Activated CD4-positive, alpha-beta T cell treated with anti-CD3 and anti-CD28 coated beads for 4 hours (primary cell): ENCODE measurements at places on chromosomes 2 and 18.

DNA sequence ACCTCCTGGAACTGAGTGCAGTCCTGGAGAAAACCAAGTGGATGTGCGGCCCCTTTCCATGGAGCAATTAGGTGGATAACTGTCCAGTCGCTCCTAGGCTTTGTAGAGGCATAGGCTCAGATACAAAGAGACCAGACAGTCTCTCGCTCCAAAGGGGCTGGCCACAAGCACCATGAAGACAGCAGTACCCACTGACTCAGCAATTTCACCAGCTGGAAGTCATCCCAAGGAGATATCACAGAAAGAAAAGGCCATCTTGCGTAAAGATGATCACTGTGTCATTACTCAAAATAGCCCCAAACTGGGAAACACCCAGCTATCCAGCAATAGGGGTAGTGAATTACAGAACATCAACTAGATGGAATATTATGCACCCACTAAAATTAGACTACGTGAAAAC lies 161.2 kb downstream of the MSH2 start:
- no peak for DNase-seq

GRCh38 chr2:85388878-85389538 lies 21.2 kb downstream of the CAPG start:
- no peak for DNase-seq

DNA sequence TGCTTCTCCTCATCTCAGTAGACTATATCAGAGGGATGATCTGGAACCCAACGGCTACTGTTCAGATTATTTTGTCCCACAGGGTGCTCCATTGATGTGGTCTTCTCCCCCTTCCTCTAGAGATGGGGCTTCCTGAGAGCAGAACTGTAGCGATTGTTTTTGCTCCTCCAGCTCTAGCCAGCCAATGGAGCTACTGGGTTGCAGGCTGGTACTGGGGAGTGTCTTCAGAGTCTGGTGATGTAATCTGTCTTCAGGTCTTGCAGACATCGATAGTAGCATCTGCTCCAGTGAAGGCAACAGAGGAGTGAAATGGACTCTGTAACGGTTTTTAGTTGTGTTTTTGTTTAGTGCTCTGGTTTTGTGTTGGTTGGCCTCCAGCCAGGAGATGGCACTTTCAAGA lies 621.9 kb downstream of the RNF144A start:
- DNase-seq, result no peak

GRCh38 chr2:36541891-36542595 lies 55.9 kb downstream of the FEZ2 start:
- no peak for DNase-seq

- DNase-seq, result no peak
These were observed 83.2 kb downstream of the ZAP70 start for GRCh38 chr2:97796465-97797126.

- no peak for DNase-seq
These were observed 235.9 kb downstream of the EIPR1 start for GRCh38 chr2:3141696-3142095.

DNA sequence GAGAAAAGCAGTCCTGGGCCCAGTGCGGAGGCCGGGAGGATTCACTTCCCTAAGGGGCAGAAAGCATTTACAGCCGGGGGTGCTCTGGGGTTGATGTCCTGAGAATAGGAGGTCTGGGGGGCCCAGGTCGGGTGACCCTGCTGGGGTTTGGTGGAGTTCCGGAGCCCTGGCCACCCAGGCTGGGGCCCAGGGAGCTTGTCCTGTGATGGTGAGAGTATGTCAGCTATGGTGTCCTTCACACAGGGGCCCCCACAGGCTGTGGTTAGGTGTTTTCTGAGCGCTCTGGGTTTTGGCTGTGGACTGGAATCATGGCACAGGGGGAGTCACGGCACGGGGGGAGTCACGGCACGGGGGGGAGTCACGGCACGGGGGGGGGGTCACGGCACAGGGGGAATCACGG lies 54.5 kb upstream of the TMEM18 start:
- DNase-seq, result no peak

- no peak for DNase-seq
These were observed 71.0 kb downstream of the AQP4 start for GRCh38 chr18:26794230-26795101.

DNA sequence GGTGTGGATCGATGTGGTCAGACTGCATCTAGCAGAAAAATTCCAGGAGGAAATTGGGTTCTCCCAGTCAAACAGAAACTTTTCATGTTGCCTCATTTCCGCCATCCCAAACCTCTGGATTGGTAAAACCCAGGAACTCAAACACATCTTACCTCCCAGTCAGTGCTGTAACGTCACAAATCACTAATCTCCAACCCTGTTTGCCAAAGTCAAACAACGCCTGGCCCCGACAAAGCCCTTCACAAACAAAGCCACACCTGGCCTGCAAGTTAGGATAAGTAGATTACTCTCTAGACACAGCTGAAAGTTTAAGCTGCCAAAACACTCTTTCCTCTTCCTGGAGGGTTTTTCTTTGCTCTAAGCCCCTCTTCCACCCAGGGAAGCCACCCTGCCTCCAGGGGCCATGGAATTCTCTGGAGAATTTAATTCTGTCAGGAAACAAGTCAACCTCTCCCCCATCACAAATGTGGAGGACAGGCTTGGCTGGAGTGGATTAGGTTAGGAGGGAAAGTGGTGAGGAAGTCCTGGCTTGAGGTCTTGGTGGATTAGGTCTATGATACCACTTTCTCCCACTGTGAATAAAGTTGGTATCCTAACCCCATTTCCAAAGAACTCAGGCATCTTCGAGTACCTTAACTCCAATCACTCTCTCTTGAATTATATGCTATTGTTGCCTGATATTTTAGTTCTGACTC lies 86.7 kb downstream of the LYPD6B start:
- DNase-seq, result no peak

DNA sequence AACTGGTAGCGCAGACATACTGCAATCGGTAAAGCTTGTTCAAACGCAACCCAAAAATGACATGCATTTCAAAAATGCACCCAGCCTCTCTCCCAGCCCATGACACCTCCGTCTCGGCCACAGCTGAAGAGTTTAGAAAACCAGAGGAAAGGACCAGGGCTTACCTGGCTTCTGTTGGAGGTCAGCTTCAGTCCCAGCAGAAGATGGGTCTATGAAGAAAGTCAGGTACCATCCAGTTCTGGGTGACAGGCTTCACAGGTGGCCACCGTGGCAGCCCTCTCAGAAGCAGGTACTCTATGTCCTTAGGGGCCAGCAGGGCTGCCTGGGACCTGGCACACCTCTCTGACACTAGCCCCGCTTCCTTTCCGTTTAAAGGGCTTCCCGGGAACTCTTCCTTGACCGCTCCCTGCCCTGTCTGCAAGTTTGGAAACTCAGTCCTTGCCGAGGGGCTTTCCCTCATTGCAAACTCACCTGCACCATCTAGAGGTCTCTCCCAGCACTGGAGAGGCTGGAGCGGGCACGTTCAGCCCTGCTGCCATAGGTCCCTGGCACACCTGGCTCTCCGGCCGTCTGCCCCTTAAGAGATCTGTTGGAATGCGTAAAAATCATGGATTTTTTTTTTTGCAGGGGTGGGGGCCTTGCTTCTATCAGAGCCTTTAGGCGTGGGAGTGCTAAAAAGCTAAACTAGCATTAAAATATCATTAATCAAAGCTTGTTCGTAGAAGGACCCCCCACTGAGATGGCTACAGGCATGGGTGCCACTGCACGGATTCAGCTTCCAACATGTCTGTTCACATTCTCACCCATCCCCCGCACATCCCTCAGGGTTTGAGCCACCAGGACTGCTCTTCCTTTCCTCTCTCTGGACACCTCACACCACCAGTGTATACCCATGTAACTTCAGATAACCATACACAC lies at the start of gene EDAR:
TSS of gene EDAR (minus strand) at position 425 of the 918 bp plus-strand sequence. CDS start 58,206 bp downstream, outside the sequence.
- peak; percentile 52 for DNase-seq

DNA sequence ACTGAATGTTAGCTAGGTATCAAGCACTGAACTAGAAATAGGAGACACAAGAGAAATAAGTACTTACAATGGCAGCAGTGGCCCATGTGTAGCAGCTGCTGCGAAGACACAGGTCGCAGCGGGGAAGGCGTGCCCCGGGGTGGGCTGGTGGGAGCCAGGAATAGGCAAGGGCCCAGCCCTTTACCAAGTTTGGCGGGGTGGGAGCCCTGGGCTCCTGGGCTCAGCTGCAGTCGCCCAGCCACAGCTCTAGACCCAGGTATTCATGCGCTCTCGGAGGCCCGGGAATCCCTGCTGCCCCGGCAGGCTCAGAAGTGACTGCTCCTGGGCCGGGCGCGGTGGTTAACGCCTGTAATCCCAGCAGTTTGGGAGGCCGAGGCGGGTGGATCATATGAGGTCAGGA lies 1287.3 kb downstream of the CNTNAP5 start:
- no peak for DNase-seq

- no peak for DNase-seq
These were observed 1.9 kb downstream of the DOK6 start for GRCh38 chr18:69402533-69402989.

DNA sequence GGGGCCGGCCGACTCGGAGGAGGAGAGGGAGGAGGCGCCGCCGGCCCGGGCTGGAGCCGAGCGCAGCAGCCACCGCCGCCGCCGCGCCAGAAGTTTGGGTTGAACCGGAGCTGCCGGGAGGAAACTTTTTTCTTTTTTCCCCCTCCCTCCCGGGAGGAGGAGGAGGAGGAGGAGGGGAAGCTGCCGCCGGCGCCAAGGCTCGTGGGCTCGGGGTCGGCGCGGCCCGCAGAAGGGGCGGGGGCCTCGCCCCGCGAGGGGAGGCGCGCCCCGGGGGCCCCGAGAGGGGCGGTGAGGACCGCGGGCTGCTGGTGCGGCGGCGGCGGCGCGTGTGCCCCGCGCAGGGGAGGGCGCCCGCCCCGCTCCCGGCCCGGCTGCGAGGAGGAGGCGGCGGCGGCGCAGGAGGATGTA lies 316 bp downstream of the CRIM1 start:
- no peak for DNase-seq

DNA sequence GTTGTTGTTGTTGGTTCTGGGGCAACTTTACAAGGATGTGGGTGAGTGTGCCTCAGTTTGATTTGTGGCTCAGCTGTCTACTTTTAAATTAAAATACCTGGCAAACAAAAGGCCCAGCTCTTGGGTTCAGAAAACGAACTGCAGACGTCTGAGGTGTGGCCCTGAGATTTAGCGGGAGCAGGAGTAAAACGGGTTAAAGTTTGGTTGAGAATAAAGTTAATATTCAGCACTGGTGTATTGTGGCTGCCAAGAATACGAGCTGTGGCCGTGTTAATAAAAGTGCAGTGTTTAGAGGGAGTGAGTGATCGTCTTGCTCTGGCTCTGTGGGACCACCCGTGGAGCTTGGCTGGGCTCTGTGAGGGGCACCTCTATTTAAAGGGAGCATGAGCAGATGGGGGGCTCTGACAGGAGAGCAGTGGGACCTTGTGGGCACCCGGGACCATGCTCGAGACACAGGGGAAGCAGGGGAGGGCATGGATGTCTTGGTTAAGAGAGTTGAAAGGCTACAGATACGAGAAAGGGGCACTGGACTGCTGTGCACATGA lies 80.3 kb downstream of the VAPA start:
- DNase-seq, result no peak

DNA sequence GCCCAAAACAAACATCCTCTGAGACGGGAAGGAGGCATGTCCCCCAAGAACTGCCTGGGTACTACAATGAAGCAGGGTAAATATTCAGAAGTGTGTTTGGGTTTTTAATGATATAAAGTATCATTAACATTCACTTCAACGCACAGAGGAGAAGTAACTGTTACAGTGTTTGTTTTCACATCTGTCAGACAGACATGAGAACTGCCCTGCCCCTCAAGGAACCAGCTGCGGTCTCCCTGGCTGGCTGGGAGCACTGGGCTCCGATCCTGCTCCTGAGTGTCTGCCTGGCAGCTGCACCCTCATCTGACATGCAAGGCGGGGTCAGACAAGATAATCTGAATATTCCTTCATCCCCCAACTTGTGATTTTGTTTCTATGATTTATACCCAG lies 75.6 kb downstream of the MBP start:
- no peak for DNase-seq

- no peak for DNase-seq
These were observed 602.4 kb downstream of the METTL4 start for GRCh38 chr18:1968801-1969498.
